Uterus (tissue), 4 donors: ENCODE measurements at places on chromosomes 5 and 9. TPM values are rescaled to one million over a fixed set of nuclear protein-coding genes. Genes with fewer than 3 reads are reported as not detected.

Gene F12
- total RNA-seq = 7.6 TPM

Gene LIFR
- total RNA-seq = 197 TPM

Gene TXNDC8
- total RNA-seq = not detected

Gene SLC34A1
- not detected for total RNA-seq

Gene MOB3B
- total RNA-seq = 2.0 TPM
